Sciatic nerve (tissue), 2 donors: ENCODE measurements at places on chromosomes 6 and 20. TPM values are rescaled to one million over a fixed set of nuclear protein-coding genes. Genes with fewer than 3 reads are reported as not detected.

NKAIN4 gene
- 3.0 TPM for total RNA-seq

PEX7 gene
- total RNA-seq: 5.6 TPM

RNF217 gene
- total RNA-seq: 43.5 TPM

BCAS4 gene
- 4.8 TPM for total RNA-seq

ZNF133 gene
- 16.7 TPM for total RNA-seq

HLA-DOA gene
- 9.7 TPM for total RNA-seq

TCP11 gene
- not detected for total RNA-seq

LINC00237 gene
- not detected for total RNA-seq

RAB44 gene
- 0.27 TPM for total RNA-seq

TRIM39 gene
- 18.0 TPM for total RNA-seq

TMEM217 gene
- 1.6 TPM for total RNA-seq

GRIK2 gene
- 12.8 TPM for total RNA-seq

ZNF311 gene
- 2.1 TPM for total RNA-seq

PDYN gene
- total RNA-seq: not detected

SRSF12 gene
- 2.0 TPM for total RNA-seq

CEP57L1 gene
- total RNA-seq: 20.8 TPM

KIF25 gene
- 1.6 TPM for total RNA-seq

FAM209B gene
- total RNA-seq: not detected

SRMS gene
- not detected for total RNA-seq

RING1 gene
- 39.5 TPM for total RNA-seq

MAP7 gene
- total RNA-seq: 1.2 TPM

TULP1 gene
- total RNA-seq: not detected

KIF6 gene
- total RNA-seq: 0.53 TPM

CDC40 gene
- 20.7 TPM for total RNA-seq

BCAS1 gene
- total RNA-seq: 117 TPM

FABP7 gene
- not detected for total RNA-seq

PKHD1 gene
- total RNA-seq: 0.04 TPM

TMEM244 gene
- total RNA-seq: not detected

SUMO4 gene
- 7.1 TPM for total RNA-seq

NHSL1 gene
- total RNA-seq: 18.5 TPM

FILIP1 gene
- total RNA-seq: 40.2 TPM

MUCL3 gene
- total RNA-seq: 0.18 TPM

CENPQ gene
- total RNA-seq: 5.0 TPM

LTB gene
- total RNA-seq: 4.0 TPM

ENPP5 gene
- 1.9 TPM for total RNA-seq

NKX2-4 gene
- not detected for total RNA-seq

CITED2 gene
- 187 TPM for total RNA-seq

FOXF2 gene
- 0.58 TPM for total RNA-seq

DCDC2 gene
- total RNA-seq: not detected

KCNQ5 gene
- 0.49 TPM for total RNA-seq

AVP gene
- not detected for total RNA-seq

MUC21 gene
- 0.18 TPM for total RNA-seq

UNC93A gene
- not detected for total RNA-seq

HDGFL1 gene
- not detected for total RNA-seq

BLOC1S5 gene
- total RNA-seq: 17.8 TPM

C20orf144 gene
- not detected for total RNA-seq

BMP6 gene
- 9.0 TPM for total RNA-seq

GHRH gene
- total RNA-seq: not detected

BTNL2 gene
- not detected for total RNA-seq

HSPA12B gene
- total RNA-seq: 20.4 TPM

TMEM14A gene
- 29.6 TPM for total RNA-seq
